RKO (cell line): ENCODE measurements at places on chromosomes 16 and 17.

GRCh38 chr16:6863135-6863534 lies 469.5 kb upstream of the RBFOX1 start:
- DNase-seq, result no peak

DNA sequence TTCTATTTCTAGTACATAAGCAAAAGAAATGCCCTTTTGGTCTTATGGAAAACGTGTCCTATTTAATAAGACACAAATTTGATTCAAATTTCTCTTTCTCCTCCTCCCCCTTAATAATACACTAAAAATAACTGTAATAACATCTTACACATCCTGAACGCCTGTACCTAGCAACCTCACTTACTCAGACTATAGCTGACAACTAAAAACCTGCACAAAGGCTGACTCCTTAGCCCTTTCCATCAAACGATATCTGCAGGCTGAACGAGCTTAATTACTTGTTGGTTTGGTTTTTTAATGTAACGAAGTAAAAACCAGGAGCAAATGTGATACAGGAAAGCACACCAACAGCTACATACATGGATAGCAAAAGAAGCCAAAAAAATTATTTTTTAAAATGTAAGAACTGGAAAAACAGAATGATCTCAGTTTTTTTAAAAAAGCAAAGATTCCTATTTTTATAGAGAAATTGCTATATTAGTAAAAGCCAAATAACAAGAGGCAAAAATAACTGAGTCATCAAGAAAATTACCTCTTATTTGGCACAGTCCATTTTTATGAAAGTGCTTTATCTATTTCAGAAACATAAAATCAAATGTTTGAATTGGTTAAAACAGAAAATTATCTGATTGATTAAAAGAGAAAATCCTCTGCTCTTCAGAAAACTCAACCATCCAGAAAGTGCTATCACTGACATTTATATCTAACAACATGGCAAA lies 23.5 kb downstream of the ADCY9 start:
- DNase-seq, result no peak

DNA sequence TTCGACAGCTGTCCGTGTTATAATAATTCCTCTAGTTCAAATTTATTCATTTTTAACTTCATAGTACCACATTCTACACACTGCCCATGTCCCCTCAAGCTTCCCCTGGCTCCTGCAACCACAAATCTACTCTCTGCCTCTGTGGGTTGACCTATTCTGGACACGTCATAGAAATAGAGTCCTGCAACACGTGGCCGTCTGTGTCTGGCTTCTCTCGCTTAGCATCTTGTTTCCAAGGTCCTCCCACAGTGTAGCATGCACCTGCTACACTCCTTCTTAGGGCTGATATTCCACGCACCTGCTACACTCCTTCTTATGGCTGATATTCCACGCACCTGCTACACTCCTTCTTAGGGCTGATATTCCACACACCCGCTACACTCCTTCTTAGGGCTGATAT lies 16.5 kb downstream of the SCGB1C2 start:
- no peak for DNase-seq

DNA sequence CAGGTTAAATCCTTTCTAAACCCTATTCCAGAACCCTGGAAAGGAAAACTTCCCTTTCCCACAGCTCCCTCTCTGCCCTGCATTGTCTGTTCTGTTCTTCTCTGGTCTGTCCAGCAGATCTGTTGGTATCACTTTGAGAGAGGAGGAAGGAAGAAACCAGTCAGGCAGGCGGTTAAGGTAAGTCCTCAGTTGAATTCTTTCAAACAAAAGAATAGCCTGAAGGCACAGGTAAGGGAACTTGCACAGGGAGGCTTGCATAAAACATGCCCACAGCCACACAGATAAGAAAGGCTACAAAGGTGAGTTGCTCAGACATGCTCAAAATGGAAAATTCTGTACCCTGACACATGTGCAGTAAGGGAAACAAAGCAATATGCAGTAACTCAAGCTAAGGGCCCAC lies 595.7 kb upstream of the CDH5 start:
- no peak for DNase-seq

DNA sequence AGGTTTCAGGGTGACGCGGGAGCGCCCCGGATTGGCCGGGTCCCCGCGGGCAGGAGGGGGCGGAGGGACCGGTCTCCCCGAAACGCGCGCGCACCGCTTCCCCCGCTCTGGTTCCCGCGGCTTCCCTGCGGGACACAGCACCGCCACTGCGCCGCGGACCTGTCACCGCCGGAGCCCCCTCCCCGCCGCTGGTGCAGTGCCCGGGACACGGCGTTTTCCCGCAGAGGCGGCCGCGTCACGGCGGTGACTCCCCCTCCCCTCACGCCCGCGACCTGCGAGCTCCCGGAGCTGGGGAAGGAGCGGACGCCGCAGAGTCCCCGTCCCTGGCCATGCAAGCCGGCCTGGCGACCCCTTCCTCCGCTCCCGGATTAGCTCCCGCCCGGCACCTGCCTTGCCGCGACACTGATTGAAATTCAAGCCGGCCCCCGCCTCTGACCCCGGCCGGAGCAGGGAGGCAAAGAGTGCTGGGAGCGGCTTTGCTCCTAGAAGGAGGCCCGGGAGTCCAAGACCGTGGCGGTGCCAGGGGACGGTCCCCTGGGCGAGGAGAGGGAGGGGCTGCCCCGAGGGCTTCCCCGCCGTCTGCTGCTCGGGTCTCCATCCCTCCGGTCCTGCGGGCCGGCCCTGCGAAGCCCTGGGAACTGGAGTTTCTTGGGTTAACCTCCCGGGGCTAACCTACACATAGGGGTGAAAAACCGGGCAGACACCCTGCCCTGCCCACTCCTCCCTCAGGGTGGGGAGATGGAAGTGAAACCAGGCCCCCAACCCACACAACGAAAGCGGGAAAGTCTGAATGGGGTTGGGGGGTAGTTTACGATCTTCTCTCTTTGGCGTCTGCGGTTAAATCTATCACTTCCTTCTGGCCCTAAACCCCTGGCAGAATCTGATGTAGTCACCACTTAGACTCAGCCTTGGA lies 1.0 kb downstream of the RHBDL3 start:
- DNase-seq, result no peak

GRCh38 chr16:73183611-73184092 lies 135.7 kb upstream of the ZFHX3 start:
- no peak for DNase-seq

DNA sequence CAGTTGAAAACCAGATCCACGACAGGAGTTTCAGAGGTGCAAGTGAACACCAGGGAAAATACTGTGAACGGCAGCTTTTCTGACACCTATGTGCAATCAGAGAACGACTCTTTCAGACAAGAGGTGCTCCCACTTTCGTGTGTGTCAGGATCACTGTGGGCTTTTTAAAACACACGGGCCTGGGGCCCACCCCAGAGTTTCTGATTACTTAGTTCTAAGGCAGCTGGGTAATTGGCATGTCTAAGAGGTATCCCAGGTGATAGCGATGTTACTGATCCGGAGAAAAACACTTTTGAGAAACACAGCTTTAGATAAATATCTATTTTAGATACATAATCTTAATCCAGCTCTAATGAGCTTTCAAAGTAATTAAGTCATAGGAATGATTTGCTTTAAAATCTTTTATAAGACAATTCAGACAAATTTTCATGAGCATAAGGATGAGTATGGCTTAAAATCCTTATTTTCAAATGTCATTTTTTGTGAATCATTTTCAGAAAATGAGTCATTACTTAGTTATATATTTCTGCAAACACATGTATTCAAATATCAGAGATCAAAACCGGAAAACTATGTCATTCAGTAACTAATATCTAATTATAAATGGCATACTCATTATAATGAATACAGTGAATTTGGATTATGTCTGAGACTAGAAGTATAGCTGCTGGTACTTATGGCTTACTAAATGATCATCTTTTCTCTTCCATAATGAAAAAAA lies 217.9 kb upstream of the PSMD7 start:
- no peak for DNase-seq

- DNase-seq, result no peak
Observed at GRCh38 chr16:68286153-68287074, 22.1 kb downstream of the SLC7A6 start.

- no peak for DNase-seq
Observed at GRCh38 chr17:1442187-1442586, 13.8 kb downstream of the CRK start.

DNA sequence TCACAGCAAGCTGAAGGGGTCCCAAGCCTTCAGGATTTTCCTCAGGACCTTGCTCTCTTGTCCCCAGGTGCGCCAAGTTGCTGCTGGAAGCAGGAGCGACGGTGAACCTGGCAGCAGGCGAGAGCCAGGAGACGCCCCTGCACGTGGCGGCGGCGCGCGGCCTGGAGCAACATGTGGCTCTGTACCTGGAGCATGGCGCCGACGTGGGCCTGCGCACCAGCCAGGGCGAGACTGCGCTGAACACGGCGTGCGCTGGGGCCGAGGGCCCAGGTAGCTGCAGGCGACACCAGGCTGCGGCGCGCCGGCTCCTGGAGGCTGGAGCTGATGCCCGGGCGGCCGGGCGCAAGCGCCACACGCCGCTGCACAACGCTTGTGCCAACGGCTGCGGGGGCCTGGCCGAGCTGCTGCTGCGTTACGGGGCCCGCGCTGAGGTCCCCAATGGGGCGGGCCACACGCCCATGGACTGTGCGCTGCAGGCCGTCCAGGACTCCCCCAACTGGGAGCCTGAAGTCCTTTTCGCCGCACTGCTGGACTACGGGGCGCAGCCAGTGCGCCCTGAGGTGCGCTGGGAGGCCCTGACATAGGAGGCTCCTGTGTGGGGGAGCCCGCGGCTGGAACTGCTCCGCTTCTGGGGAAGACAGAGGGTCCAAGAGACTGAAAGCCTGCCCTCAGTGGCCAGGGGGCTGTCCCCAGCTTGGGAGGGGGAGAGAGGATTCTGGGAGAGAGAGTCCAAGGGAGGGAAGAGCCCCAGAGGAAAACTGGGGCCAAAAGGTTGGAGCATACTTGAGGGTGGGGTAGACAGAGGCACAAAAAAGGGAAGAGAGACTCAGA lies 6.4 kb downstream of the ASB16 start:
- DNase-seq, result no peak

DNA sequence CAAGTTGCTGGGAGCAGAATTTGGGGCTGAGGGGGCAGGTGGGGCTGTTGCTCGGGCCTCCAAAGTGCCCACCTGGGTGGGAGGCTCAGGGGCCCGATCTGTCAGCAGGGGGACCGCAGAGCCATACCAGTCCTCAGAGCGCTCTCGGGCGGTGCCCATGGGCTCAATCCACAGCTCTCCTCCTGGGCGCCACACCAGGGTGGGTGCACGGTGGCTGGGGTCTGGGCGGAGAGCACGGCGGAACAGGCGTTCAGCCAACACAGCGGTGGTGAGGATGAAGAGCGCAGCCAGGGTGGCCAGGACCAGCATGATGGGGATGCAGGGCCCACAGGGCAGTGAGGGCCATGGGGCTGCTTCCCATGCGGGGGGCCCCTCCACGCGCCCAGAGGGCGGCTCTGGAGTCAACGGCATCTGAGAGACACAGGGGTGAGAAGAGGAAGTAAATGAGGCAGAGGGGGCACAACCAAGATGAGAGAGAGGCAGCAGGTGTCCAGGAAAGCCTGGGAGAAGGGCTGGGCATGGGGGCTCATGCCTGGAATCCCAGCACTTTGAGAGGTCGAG lies 1.2 kb downstream of the C16orf54 start:
- no peak for DNase-seq
